ENCODE measurements at places on chromosomes 13 and 19.

- no peak for DNase-seq
Observed at GRCh38 chr13:81722456-81722855, 1381.5 kb upstream of the SPRY2 start.

GRCh38 chr19:31057476-31057875, 291.8 kb downstream of the TSHZ3 start:
- no peak for DNase-seq

- no peak for DNase-seq
Observed at GRCh38 chr13:106541826-106542225, 6.4 kb upstream of the EFNB2 start.

DNA sequence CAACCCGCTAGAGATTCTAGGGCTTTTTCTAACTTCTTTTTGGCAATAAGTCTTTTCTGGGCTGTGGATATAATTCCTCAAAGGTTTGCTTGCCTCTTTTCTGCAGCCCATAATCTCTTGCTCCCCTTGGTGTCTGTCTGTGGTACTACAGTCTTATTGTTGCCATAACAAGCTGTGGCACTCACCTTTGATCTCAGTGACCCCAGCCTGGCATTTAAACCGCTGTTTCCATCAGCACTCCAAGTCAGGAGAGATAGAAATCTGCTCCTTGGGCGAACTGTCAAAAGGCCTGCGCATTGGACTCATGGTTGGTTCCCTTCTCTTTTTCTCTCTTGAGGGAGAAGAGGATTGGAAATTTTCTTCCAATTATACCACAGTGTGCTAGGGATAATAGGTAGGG, 14.5 kb upstream of the MPHOSPH8 start:
- DNase-seq = no peak
